ENCODE measurements at places on chromosomes 6 and 20. TPM values are rescaled to one million over a fixed set of nuclear protein-coding genes. Genes with fewer than 3 reads are reported as not detected.

The ZBTB24 gene
- 5.1 TPM for total RNA-seq

The KHDC1L gene
- not detected for total RNA-seq

The EYS gene
- under 0.01 TPM for total RNA-seq

DNA sequence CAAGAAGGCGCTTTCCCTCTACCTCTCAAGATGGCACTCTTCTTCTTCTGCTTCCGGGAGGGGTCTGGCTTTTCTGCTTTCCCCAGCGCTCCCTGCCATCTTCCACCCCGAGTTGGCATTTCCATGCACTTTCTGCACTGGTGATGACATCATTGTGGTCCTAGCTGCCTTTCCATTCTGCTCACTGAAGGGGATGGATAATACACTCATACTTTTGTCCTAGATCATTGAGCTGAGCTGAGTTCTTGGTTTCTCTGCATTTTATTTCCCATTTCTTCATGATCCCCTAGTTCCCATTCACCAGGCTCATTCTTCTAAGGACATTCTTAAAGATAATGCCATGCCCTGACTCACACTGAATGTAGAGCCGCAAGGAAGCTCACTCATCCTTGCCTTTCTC is 96.7 kb downstream of the EDN1 start:
- no peak overlapping the region for H3K27ac ChIP-seq
- no peaks in the 10 kb centered on the region for H3K27me3 ChIP-seq
- H3K36me3 ChIP-seq, result no peaks in the 10 kb centered on the region
- H3K4me1 ChIP-seq, result no peaks in the 10 kb centered on the region
- no peak for DNase-seq
- no peak overlapping the region for H3K4me3 ChIP-seq

DNA sequence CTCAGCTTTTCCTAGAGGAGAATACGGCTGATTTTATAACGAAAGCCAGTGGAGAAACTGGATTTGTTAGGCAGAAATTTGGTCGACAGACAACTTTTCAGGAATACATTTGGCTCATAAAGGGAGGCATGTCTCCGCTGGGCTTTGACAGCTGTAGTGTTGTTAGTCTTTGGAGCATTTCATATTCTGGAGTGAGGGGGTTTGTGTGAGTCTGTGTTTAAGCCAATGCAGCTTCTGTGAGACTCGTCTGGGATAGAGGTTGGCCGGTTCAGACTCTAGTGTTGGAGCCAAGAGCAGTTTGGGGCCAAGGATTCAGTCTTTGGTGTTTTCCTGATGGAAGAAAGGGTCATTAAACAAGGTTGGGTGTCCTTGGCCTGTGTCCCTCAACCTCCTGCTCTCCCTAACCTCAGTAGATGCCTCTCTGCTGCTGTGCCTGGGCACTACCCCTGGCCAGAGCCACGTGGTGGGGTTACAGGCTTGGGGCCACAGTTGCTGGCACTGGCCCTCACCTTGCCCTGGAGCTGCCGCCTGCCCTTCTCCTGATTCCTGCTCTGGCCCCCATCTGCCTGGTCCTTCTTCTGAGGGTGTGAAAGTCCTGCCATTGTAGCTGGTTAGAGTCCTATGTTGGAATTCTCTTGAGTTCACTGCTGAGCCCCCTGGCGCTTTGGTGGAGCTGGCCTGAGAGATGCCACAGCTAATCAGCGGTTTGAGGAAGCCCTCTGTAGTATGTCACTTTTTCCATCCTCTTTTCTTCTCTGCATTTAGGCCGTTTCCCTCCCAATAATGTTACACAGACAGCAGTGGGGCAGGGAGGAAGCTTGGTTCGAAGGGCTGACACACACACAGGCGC is 6.9 kb downstream of the PTK7 start:
- no peak overlapping the region for H3K27ac ChIP-seq
- no peaks in the 10 kb centered on the region for H3K4me1 ChIP-seq
- H3K4me3 ChIP-seq, result no peak overlapping the region
- no peaks in the 10 kb centered on the region for H3K36me3 ChIP-seq
- DNase-seq, result no peak
- H3K27me3 ChIP-seq, result no peaks in the 10 kb centered on the region

GRCh38 chr20:64219202-64219601 is 36.3 kb upstream of the PCMTD2 start:
- no peak for DNase-seq
- H3K27me3 ChIP-seq, result no peaks in the 10 kb centered on the region
- no peak overlapping the region for H3K4me3 ChIP-seq
- no peak overlapping the region for H3K27ac ChIP-seq

GRCh38 chr6:77095936-77096627 is 367.2 kb downstream of the HTR1B start:
- no peaks in the 10 kb centered on the region for H3K27me3 ChIP-seq
- H3K4me1 ChIP-seq, result no peaks in the 10 kb centered on the region
- no peak for DNase-seq
- H3K27ac ChIP-seq, result no peak overlapping the region
- no peak overlapping the region for H3K4me3 ChIP-seq

DNA sequence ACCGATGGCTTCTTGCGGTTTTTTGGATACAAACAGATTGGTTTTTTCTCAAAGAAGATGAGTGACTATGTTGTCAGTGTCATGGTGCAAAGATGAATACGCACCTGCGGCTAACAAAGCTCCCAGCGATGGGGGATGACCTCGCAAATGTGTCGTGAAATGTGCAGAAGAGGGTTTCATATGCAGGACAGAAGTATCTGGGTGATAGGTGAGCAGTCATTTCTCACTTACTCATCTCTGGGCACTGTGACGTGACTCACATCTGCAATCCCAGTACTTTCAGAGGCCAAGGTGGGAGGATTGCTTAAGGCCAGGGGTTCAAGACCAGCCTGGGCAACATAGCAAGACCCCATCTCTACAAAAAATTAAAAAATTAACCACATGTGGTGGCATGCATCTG is 216.3 kb downstream of the ERMARD start:
- H3K36me3 ChIP-seq, result no peaks in the 10 kb centered on the region
- H3K27ac ChIP-seq, result no peak overlapping the region
- H3K4me3 ChIP-seq, result no peak overlapping the region
- H3K27me3 ChIP-seq, result no peaks in the 10 kb centered on the region

DNA sequence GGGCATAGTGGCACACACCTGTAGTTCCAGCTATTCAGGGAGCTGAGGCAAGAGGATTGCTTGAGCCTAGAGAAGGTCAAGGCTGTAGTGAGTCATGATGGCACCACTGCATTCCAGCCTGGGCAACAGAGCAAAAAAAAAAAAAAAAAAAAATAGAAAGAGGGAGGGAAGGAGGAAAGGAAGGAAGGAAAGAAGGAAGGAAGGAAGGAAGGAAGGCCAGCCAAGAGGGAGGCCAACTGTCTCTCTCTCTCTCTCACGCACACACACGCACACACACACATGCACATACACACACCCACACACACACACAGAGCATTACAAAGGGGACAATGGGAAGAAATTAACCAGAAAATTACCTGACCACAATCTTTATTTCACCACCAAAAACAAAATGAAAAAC is 50.6 kb upstream of the COL9A1 start:
- no peak overlapping the region for H3K27ac ChIP-seq
- no peak overlapping the region for H3K4me3 ChIP-seq
- H3K36me3 ChIP-seq, result no peaks in the 10 kb centered on the region
- no peaks in the 10 kb centered on the region for H3K4me1 ChIP-seq

GRCh38 chr6:20819774-20820400 is 285.6 kb downstream of the CDKAL1 start:
- no peaks in the 10 kb centered on the region for H3K27me3 ChIP-seq
- H3K36me3 ChIP-seq, result no peaks in the 10 kb centered on the region
- no peak overlapping the region for H3K4me3 ChIP-seq
- H3K4me1 ChIP-seq, result no peaks in the 10 kb centered on the region
- DNase-seq, result no peak

- no peak overlapping the region for H3K4me3 ChIP-seq
- no peaks in the 10 kb centered on the region for H3K27me3 ChIP-seq
- no peaks in the 10 kb centered on the region for H3K4me1 ChIP-seq
- no peak overlapping the region for H3K27ac ChIP-seq
- no peaks in the 10 kb centered on the region for H3K36me3 ChIP-seq
These were observed 1.6 kb upstream of the PRL start for GRCh38 chr6:22298475-22298890.

DNA sequence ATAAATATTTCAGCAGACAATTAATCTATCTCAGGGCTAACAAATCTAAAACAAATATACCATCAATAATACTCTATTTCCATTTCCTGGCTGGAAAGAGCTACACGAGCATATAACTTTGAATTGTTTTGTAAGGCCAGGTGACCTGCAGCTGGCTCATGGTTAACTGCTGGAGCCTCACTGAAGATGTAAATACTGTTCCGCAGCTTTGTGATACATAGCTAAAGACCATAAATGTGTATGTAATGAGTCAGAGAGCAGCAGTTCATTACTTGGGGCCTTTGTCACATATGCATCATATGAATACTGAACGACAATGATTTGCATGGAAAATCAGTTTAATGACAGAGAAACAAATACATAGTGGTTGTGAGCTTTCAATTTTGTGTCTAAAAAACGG is 109.4 kb upstream of the CCN2 start:
- H3K4me1 ChIP-seq, result no peaks in the 10 kb centered on the region
- no peak for DNase-seq
- H3K4me3 ChIP-seq, result no peak overlapping the region
- no peak overlapping the region for H3K27ac ChIP-seq

DNA sequence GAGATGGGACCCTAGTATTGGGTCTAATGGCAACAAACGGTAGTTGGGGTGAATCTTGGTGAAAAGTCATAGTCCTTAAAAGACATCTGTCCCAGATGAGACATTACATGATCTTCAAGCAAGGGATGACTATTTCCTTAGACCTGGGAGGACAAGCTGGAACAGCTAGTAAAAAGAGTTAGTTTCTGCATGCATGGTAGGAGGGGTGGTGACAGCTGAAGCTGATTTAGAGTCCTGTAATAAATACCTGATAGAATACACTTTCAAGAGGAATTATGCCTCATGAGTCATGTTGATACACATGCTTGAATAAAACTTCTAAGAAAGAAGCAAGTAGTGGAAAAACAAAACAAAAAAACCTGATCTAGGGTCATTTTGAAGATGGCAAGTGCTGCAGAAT is 247.4 kb downstream of the CD109 start:
- H3K4me3 ChIP-seq, result no peak overlapping the region
- no peaks in the 10 kb centered on the region for H3K36me3 ChIP-seq
- H3K4me1 ChIP-seq, result no peaks in the 10 kb centered on the region

Measured in upper lobe of left lung (tissue), 6 donors.